Umbilical cord (tissue), 2 donors: ENCODE measurements at places on chromosomes 12 and 14. TPM values are rescaled to one million over a fixed set of nuclear protein-coding genes. Genes with fewer than 3 reads are reported as not detected.

MUCL1 gene
- total RNA-seq, result not detected

KRR1 gene
- 54.4 TPM for total RNA-seq

TULP3 gene
- 50.1 TPM for total RNA-seq

SLC16A7 gene
- total RNA-seq, result 41.2 TPM

MSI1 gene
- 0.96 TPM for total RNA-seq

MGP gene
- 434 TPM for total RNA-seq

MIPOL1 gene
- total RNA-seq, result 65.0 TPM

GPHN gene
- 15.4 TPM for total RNA-seq

OR10A7 gene
- 9.9 TPM for total RNA-seq

CPM gene
- 1.7 TPM for total RNA-seq

CCDC196 gene
- total RNA-seq, result 1.9 TPM

SLC25A21 gene
- total RNA-seq, result 1.7 TPM

P2RX2 gene
- total RNA-seq, result not detected

OR4E1 gene
- total RNA-seq, result 1.4 TPM

GTF2A1 gene
- total RNA-seq, result 39.7 TPM

PROX2 gene
- 0.72 TPM for total RNA-seq

FOXM1 gene
- 7.5 TPM for total RNA-seq

DCAF4 gene
- total RNA-seq, result 7.9 TPM

HOXC12 gene
- total RNA-seq, result not detected

SOX5 gene
- total RNA-seq, result 74.4 TPM

ZNF891 gene
- total RNA-seq, result 9.1 TPM
